ENCODE measurements at places on chromosomes 12 and 14.
A peak's percentile ranks its signal among the peaks of the same experiment; 100 is the strongest.

DNA sequence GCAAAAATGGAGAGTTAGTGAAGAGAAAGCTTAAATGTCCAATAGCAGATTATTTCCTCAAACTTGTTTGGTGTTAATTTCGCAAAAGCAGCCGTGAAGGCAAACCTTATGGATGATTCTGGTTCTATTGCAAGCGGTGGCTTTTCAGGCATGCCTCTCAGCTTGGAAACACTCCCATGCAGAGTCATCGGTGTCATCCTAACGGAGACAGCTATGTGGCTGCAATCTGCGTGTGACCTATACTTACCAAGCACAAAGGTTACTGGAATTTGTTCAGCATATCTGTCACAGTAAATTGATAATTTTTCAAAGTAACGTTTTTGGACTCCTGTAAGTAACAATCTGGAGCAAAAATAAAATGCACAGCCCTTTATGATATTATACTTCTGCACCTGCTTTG is 5.0 kb downstream of the BEST3 start:
- no peak for DNase-seq

DNA sequence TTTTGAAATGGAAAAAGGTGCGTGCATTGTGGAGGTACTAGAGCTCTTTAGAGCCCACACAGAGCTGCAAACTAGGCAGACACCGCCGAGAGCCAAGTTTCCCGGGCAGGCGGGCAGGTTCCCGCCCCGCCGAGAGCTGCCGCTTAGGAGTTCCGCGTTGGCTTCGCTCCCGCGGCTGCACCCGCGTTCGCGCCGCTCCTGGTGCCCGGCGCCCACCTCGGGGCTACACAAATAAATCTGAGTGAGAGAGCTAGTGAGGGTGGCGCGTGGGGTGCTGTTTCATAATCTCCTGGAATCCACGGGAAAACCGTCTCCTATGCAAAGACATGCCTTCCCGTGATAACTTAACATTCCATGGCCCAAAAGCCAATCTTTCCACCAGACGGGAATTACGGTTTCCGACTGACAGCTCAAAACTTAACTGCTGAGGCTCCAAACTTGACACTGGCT is 645 bp downstream of the KITLG start:
- DNase-seq = no peak

DNA sequence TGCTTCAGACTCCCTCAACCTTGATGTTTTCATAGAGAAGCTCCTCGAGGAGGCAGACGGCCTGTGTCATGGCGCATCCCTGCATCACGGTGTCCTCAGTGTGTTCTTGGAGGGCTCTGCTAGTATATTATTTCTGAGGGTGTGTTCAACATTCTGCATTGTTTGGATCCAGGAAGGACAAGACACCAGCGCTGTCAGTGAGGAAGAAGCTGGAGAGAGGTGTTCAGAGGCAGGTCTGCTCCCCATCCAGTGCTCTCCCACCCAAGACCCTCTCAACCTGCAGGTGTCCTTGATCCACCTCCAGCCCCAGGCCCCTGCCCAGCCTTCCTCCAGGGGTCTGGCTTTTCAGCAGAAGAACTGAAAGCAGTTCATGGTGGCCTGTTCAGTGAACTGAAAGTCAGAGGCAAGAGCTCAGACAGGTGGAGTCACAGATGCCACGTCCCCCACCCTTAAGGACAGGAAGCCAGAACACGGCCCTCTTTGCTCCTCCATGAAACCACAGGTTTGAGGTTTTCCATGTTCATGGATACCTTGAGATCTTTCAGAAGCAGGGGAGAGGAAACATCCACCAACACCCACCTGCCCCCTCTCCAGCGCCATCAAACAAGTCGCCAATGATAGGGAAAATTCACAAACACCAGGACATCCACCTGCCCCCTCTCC is 37.4 kb downstream of the DIO3 start:
- no peak for DNase-seq

GRCh38 chr12:76057326-76057725 is 25.8 kb upstream of the PHLDA1 start:
- DNase-seq = no peak

DNA sequence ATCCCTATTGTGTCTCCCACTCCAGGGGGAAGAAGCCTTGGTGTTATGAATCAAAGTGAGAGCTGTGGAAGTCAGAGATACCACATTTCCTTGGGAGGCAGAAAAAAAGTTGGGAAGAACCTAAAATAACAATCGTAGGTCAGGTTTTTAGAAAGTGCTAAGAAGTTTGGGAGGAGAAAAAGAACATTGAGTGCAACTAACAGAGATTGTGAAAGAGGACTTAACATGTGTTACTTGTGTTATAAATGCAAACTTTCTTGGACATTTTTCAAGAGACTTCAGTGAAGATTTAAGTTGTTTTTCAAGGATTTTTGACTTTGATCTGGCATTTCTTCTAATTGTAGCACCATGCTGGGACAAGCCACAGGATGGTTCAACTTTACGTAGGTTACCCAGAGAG is 7.8 kb upstream of the ERP27 start:
- DNase-seq = no peak

DNA sequence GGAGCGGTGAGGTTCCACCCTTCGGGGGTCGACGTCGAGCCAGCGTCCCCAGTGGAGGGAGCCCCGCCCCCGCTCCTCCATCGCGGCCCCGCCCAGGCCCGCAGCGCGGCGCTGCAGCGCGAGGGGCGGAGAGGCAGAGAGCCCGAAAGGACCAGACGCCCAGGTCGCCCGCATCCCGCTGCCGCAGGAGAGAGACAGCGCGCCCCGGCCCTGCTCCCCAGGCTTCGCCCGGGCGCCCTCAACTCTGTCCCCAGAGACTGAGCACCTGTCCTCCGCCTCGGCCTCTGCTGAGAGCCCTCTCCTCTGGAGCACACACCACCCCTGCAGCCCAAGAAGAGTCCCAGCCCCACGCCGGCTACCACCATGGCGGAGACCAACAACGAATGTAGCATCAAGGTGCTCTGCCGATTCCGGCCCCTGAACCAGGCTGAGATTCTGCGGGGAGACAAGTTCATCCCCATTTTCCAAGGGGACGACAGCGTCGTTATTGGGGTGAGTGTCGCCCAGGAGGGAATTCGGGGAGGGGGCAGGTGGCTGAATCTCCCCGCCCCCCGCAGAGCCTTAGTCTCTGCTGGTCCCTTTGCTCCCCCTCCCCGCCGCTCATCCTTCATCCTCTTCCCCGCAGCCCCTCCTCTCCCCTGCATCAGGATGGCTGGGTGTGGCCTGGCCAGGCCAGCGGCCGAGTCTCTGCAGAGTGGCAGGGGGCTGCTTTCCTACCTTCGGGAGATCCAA is at the start of gene KIF5A:
TSS of gene KIF5A (plus strand) at position 136 of the 732 bp plus-strand sequence. CDS start at position 364, 228 bp downstream.
- DNase-seq = peak; percentile 25

GRCh38 chr14:101220921-101221510 is 317.5 kb upstream of the RTL1 start:
- DNase-seq = no peak

- no peak for DNase-seq
Measured at GRCh38 chr14:68564191-68564825, 228.6 kb downstream of the ZFP36L1 start.
